Activated gamma-delta T cell (primary cell): ENCODE measurements at places on chromosomes 5 and 9.

DNA sequence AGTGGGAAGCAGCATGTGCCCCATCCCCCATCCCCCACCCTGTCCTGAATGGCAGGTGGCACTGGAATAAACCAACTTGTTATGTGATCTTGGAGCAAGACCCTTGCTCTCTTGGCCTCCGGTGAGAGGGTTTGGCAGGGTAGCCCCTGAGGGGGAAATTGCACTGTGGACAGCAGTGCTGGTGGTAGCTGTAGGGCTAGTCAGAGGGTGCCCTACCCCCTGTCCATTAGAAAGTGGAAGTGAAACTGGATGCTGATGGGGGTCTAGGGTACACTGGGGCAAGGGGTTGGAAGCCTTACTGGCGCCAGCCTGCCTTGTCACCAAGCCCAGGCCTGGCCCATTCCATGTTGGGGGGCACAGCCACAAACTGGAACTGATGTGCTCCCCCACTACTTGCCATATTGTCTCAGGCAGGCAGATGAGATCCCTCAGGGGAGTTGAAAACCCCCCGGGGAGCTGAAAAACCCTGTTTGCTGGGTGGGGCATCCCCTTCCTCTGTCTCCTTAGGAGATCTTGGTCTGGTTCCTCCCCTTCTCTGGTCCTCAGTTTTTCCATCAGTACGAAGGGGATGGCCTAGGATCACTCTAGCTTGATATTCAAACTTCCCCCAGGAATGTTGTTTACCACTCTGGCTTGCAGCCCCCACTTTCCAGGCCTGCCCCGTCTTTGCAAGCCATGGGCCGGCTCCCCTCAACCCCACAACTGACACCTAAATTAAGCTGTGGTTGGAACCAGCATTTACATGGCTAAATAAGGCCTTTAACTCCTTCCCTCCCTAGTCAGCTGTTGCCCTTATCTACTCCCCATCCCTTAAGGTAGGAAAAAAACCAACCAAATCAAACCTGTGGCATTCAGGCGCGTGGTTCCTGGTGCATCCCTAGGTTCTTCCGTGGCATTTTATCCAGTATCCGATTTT is 14.4 kb upstream of the SYNPO start:
- no peak for DNase-seq

- DNase-seq, result no peak
Measured at GRCh38 chr5:138077064-138077696, 6.7 kb upstream of the WNT8A start.

- DNase-seq, result no peak
Measured at GRCh38 chr9:78033870-78034269, 2.3 kb upstream of the GNAQ start.

- no peak for DNase-seq
Measured at GRCh38 chr5:16702964-16703363, 86.2 kb upstream of the RETREG1 start.

DNA sequence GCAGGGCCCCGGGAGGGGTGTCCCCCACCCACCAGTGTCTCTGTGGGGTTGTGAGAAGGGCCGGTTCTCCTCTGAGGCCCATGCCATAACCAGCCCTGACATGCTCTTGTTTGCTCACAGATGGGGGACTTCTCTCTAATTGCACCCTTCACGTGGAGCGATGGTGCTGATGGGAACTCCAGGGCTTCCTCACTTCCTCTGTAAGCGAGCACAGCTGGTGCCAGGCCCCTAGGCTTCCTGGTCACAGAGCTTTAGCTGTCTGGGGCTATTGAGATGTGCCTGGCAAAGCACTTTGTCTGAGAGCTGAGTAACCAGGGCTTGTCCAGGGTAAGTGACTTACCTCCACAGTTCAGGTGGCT is 36.4 kb downstream of the PHF2 start:
- no peak for DNase-seq

DNA sequence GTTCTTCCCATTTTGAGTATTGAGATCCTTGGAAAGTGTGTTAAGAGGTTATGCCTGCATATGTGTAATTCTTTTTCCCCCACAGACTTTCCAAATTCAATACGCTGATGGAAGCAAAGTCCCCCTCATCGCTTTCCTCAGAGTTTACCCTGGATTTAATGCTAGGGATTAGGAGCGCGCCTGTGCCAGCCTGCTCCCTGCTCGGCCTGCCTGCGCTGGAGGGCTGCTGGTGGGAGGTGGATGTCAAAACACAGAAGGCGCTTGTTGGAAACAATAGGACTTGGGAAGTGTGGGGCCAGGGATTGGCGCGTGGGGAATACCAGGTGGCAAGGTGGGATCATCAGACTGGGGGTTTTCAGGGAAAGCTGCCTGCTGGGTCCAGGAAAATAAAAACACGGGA is 39.8 kb upstream of the PTCH1 start:
- no peak for DNase-seq

DNA sequence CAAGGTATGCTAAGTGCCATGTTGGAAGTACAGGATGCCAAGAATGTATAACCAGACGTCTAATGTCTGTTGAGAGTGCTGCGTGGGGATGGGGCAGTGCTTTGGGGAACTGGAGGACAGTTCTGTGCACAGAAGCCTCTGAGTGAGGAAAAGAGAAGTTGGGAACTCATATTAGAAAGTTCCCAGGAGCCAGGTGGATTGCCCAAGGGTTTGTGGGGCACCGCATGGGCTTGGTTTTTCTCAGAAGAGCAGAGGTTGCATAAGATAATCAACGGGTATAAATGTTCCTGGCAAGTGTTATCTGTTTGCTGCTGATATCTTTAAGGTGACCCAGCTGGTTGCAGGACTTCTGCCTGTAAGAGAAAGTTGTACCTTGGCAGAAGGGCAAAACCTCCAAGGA is 13.1 kb downstream of the HRH2 start:
- DNase-seq, result no peak

DNA sequence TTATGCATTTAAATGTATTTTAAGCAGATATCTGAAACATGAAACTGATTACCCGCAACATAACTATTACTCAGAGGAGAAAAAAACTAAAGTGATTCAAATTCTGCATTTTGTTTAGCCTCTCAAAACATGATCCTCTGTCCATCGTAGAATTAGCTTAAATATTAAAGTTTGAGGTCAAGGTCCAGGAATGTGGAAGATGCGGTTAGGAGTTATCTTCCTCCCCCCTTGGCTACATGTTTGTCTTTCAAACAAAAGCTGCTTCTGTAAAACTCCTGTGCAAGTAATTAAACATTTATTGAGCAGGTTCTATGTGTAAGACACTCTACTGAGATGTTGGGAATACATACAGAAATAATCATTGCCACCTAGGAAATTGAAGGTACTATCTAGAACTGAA is 175.0 kb upstream of the ISL1 start:
- no peak for DNase-seq
